ENCODE measurements at places on chromosomes 11 and 22.

DNA sequence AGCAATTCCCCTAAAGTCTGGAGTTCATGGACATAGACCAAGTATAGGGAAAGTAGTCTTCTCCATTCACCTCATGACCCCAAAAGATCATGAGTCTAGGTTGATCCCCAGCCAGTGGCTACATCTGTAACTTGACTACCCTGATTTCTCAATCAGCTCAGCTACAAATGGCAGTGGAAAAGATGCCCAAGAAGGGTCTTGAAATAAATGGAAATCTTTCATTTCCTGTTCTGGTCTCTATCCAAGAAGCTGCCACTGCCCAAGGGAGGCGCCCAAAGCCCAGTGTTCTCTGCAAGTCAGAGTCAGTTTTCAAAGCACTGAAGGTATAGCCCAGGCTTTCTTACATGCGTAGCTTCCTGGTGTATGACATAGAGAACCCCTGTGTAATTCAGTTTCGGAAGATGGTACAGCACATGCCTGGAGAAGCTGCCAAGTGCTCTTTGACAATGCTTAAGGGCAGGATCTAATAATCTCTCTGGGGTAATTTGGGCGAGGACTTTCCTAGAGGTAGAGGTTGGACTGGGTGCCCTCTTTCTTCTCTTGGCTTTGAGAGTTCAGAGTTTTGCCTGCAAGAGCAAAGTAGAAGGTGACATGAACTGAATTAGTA lies 101.1 kb downstream of the ADAMTS15 start:
- DNase-seq, result no peak

DNA sequence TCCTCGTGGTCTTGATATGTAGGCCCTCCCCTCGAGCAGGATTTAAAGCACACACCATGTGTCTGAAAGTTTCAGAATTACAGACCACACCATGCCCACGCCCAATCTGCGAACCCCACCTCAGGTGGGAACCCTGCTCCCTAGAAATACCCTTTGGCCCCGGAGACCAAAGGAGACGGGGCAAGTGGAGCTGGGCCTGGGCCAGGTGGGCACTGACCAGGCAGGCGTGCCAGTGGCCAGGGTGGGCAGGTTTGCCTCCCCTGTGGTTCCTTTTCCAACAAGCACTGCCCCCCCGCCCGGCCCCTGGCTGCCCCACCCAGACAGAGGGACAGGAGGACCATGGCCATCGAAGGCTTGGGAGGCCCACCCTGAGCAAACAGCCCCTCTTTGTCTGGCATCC lies 400.4 kb downstream of the TBC1D22A start:
- no peak for DNase-seq

DNA sequence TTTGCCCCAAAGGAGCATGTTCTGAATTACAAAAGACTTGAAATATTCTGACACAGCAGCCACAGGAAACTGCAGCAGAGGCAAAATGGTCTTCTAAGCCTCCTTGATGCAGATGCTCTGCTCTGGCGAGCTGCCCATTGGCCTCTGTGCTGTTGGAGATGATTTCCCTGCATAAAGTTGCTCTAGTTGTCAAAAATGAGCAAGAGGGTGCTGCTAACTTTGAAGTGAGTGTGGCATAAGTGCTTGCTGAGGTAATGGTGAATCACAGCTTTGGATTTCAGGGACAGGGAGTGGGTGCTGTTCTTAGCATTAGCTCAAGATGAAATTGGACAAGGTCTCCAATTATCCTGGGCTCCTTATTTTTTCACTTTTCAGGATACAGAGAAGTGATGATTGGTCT lies 435.4 kb downstream of the TMEM135 start:
- DNase-seq, result peak; percentile 93

DNA sequence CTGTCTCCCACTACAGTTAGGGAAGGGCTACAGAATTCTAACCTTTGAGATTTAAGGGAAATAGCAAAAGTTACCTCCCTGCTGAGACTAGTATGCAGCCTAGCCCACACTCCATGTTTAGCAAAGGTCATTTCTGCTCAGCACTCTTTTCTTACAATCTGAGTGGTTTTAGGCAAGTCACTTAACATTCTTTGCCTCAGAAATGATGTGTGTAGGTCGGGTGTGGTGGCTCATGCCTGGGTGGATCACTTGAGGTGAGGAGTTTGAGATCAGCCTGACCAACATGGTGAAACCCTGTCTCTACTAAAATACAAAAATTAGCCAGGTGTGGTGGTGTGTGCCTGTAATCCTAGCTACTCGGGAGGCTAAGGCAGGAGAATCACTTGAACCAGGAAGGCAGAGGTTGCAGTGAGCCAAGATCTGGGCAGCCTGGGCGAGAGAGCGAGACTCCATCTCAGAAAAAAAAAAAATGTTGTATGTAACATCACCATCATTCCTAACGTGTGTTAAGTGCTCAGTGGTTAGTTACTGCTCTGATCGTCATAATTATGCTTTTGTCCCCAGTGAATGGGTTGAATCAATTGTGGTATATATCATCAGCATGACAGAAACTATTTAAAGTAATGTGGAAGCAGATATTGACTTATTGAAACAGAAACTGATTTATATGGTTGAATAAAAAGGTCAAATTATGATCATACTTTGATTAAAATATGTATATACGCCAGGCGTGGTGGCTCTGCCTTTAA lies 55.0 kb downstream of the COPB1 start:
- DNase-seq, result no peak

- no peak for DNase-seq
These were observed 52.5 kb upstream of the SLC22A12 start for GRCh38 chr11:64538501-64538951.

DNA sequence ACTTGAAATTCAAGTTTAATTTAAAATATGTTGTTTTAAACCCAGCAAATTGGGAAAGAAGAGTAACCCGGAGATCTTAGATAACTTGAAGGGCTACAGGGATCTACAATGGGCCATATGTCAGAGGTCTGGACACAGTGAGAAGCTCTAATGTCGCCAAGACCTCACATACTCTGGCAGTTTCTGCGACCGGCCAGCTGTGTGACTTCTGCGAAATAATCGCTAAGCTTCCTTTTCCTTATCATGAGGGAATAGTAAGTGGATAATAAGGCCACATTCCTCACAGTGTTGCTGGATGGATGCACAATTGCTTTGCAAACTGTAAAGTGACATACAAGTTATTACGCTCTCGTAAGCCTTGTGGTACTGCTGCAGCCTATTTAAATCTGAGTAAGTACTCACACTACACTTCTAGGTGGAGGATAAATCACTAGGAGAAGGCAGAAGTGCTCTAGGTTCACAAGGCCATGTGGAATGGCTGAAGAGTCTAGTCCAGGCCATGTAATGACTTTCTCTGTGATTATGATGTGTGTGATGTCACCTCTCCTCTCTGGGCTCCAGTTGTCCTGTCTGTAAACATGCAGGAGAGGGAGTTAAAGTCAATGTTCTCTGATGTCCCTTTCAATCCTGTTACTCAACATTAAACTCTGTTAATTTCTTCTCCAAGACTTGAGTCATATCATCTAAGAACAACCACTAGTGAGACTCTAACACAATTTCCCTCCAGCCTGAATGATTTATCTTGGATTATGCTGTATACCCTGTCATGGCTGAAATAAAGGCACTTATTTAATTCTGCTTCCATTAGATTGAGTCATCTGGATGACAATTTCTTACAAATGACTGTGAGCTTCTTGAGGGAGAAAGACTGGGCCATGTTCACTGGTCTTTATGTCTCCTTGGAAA lies 192.6 kb upstream of the NARS2 start:
- peak; percentile 3 for DNase-seq

- no peak for DNase-seq
These were observed 20.9 kb upstream of the NNMT start for GRCh38 chr11:114275280-114275679.

DNA sequence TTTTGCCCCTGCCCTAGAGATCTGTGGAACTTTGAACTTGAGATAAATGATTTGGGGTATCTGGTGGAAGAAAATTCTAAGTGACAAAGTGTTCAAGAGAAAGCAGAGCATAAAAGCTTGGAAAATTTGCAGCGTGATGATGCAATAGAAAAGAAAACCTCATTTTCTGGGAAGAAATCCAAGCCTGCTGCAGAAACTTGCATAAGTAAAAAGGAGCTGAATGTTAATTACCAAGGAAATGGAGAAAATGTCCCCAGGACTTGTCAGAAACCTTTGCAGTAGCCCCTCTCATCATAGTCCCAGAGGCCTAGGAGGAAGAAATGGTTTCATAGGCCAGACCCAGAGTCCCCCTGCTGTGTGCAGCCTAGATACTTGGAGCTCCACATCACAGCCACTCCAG lies 686.9 kb downstream of the FAM181B start:
- no peak for DNase-seq

- DNase-seq, result no peak
These were observed 7.4 kb downstream of the CBX6 start for GRCh38 chr22:38864361-38865191.

DNA sequence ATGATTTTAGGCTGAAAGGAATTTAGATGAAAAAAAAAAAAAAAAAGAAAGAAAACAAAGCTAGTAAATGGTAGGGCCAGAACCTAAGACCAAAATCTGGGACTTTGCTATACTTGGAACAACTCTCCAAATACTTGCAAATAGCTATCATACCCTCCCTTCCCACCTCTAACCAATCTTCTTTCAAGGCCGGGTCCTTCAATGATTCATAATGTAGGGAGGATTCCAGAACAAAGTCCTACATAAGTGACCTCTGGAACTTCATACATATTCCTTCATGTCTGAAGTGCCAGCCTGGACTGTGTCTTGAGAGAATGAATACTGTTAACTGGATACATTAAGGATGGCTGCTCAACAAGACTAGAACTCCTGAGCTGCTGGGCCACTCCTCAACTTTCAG lies 9.9 kb downstream of the STK33 start:
- no peak for DNase-seq

DNA sequence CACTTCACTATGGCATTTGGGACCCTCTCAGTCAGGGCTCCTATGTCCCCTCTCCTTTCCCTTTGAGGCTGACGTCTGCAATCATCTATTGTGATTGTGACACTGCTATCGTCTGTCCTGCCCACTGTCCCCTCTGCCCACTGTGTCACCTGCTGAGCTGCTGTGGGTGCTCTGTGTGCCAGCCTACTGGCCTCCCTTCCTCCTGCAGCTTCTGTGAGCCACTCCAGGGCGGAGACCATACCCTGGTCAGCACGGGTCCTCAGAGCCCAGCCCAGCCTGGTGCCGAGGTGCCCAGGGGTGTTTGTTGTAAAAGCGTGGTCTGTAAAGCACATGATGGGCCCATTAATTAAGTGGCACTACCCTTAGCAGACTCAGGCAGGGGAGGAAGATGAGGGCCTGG lies 29.4 kb downstream of the MPPED1 start:
- DNase-seq, result no peak

DNA sequence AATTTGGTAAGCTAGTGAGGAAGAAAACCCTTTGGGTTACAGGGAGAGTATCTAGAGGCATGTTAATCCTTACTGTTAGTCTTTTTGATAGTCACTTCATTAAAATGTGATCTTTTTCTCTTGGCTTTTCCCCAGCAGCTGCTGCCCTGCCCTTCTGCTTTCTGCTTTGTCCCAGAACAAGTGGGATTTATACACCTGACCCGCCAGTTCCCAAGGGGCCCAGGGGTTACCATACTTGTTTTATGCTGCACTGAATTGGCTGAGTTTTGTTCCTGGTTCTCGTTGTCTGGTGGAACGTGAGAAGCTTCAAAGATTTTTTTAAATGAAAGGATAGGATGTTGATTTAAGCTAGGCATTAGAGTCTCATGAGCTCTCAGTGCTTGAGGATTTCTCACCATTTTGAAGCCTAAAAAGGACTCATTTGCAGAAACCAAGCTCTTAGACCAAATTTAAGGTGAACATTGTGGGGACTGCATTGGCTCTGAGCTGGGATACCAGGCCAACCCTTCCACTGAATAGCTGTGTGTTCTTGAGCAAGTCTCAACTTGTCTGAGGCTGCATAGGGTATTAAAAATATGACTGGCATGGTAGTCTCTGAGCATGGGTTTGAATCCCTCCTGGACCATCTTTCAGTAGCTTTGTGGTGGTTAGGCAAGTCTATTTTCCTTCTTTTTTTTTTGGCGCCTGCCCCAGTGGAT lies 6.6 kb downstream of the LIMK2 start:
- peak; percentile 55 for DNase-seq

GRCh38 chr11:132942611-132943356 lies 589.5 kb downstream of the OPCML start:
- peak; percentile 2 for DNase-seq

- no peak for DNase-seq
These were observed 5.1 kb upstream of the PPP6R3 start for GRCh38 chr11:68455485-68455884.

GRCh38 chr22:48593551-48593950 lies 1234.1 kb downstream of the BRD1 start:
- no peak for DNase-seq

- no peak for DNase-seq
These were observed 38.2 kb upstream of the PANX1 start for GRCh38 chr11:94090401-94090800.

DNA sequence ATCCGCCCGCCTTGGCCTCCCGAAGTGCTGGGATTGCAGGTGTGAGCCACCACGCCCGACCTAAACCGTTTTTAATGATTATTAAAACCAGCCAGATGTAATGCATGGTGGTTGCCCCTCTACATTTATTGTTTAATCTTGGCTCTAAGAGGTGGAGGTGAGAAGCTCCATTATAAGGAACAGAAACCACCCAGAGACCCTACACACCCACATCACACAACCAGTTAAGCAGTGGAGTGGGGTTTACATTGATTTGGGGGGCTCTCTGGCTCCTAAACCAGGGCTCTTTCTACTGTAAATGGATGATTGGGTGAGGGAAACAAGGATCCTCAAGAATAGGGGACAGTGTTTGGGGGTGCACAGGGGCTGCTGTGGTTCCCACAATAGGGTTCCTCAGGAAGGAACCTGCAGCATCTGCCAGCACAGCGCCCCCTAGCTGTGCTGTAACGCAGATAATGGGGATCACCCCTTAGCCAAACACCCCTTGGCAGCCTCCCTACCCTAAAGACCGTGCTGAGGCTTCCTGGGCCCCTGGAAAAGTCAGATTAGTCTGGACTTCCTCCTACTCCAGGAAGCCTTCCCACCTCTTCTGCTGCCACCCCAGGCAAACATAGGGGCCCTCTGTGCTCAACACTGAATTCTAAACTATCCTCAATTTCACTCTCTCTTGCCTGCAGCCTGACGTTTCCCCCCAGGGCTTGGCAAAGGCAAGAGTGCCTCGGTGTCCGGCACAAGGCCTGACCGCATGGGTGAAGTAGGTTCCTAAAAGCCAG lies 2.4 kb downstream of the MPST start:
- no peak for DNase-seq

- DNase-seq, result no peak
These were observed 275.4 kb downstream of the DYNC2H1 start for GRCh38 chr11:103384652-103385051.

GRCh38 chr11:46918083-46918787 lies at the start of gene LRP4:
LRP4 (minus strand) TSS chr11:46918550; CDS start chr11:46918379, 171 bp downstream.
- no peak for DNase-seq
